Esophagus squamous epithelium (tissue), 5 donors: ENCODE measurements at places on chromosomes 13 and 19. TPM values are rescaled to one million over a fixed set of nuclear protein-coding genes. Genes with fewer than 3 reads are reported as not detected.

- no peak for DNase-seq
Measured at GRCh38 chr19:40458597-40458974, 7.0 kb downstream of the BLVRB start.

GRCh38 chr13:19782049-19782726 is 557 bp downstream of the PSPC1 start:
- no peak for DNase-seq

- no peak for DNase-seq
Measured at GRCh38 chr19:572743-573518, 535 bp downstream of the BSG start.

DNA sequence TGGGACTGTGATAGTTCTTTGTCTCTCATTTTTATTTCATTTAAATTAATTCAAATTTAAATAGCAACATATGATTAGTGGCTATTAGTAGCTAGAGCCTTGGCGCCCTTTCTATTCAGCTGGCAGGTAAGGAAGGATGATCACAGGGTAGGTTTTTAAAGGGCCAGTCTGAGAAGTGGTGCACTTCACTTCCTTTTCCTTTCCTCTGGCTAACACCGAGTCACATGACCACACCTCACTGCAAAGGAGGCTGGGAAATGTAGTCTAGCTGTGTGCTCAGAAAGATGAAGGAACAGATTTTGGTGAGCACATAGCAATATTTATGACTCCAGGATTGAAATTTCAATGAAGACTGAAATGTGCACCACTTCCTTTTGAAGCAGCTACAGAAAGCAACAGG is 128.7 kb downstream of the TSHZ3 start:
- no peak for DNase-seq

- DNase-seq, result no peak
Measured at GRCh38 chr13:110109140-110109783, 197.7 kb downstream of the COL4A1 start.

DNA sequence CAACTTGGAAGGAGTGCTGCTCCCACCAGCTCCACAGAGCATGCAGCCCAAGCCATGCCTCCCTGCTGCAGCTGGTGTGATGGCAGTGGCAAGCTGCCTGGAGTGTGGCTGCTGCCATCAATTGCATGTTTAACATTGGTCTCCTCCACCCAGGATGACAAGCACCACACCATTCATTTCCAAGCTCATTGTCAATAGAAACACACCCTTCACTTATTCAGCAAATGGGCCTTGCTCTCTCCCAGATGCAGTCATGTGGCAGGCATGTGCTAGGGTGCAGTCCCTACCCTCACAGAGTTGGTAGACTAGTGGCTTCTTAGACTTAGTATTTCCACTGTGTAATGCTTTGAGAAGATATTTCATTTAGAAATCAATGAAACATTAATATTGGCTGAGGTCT is 70.8 kb upstream of the FGF14 start:
- DNase-seq, result no peak

- DNase-seq, result no peak
Measured at GRCh38 chr13:97367016-97367822, 66.8 kb upstream of the RAP2A start.

GRCh38 chr13:76164290-76164689 is 528.2 kb downstream of the LMO7 start:
- DNase-seq, result no peak

DNA sequence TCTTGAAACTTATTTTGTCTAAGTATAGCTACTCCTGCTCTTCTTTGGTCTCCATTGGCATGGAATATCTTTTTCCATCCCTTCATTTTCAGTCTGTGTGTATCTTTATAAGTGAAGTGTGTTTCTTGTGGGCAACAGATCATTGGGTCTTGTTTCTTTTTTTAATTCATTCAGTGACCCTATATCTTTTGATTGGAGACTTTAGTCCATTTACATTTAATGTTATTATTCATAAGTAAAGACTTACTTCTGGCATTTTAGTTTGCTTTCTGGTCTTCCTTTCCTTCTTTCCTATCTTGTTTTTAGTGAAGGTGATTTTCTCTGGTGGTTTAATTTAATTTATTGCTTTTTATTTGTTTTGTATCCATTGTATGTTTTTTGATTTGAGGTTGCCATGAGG is 19.8 kb downstream of the CD70 start:
- no peak for DNase-seq

GRCh38 chr13:37087486-37087885 is 18.0 kb downstream of the CSNK1A1L start:
- no peak for DNase-seq

DNA sequence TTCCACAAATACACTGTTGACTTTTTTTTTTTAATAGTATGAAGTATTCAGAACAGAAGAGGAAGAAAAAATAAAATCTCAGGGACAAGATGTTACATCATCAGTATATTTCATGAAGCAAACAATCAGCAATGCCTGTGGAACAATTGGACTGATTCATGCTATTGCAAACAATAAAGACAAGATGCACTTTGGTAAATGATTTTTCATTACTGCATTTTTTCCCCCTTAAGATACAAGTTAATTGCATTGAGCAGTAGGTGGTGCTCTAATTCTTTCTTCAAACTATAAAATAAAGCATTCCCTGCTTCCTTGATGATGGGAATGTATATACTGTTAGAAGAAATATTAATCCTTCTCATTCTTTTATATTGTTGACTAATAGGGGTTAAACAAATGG is 17.1 kb downstream of the UCHL3 start:
- no peak for DNase-seq

GRCh38 chr13:110583178-110583865 is 21.8 kb upstream of the RAB20 start:
- DNase-seq, result no peak

DNA sequence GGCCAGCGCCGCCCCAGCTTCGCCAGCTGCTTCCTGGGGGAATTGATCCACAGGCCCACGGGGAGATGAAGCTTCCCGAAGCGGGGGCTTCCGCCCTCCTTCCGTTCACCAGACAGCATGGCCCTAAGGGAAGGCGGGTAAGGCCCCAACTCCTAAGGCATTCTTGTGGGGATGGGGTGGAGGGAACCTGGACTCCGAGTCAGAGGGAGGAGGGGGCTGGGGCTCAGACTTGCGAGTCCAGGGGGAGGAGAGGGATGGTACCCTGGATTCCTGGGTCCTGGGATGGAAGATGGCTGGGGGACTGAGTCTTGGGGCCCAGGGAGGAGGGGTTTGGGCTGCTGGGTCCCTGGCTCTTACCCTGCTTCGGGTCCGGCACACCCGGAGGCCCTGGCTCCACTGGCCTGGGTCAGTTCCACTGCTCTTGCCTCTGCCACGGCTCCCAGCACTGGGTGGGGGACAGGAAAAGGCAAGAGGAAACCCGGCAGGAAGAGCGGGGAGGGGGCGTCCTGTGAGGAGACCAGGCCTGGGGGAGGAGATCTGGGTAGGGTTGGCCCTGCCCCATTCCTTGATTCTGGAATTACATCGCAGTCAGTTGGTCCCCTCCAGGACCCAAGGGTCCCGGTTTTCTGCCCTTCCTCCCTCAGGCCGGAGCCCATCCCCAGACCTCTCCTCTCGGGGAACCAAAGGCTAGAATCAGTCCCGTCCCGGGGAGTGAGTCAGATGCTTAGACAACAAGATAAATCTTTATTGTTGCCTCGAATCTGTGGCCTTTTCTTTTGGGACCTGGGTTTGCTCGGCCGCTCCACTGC is at the start of gene RASIP1:
RASIP1 (minus strand) TSS at position 447 of the 809 bp plus-strand sequence; CDS start at position 119, 328 bp downstream.
- no peak for DNase-seq

DNA sequence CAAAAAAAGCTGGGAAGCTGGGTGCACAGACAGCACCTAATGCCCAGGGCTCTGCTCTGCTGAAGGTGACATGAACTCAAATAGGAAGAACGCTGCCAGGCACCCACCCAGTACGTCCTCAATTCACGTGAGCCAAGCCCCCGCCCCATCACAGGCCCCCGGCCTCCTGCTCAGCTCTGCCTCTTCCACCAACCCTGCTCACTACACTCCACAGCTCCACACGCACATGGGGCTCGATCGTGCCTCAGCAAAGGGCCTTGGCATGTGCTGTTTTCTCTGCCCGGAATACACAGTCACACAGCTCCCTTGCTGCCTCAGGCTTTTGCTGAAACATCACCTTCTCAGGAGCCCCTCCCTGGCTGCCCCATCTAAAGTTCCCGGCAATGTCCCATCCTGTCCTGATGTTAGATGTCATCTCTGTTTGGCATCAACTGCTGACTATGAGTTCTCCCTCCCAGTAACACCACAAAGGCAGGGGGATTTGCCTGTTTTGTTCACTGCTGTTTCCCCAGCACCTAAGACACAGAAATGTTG is 2.3 kb downstream of the ATP13A1 start:
- no peak for DNase-seq

DNA sequence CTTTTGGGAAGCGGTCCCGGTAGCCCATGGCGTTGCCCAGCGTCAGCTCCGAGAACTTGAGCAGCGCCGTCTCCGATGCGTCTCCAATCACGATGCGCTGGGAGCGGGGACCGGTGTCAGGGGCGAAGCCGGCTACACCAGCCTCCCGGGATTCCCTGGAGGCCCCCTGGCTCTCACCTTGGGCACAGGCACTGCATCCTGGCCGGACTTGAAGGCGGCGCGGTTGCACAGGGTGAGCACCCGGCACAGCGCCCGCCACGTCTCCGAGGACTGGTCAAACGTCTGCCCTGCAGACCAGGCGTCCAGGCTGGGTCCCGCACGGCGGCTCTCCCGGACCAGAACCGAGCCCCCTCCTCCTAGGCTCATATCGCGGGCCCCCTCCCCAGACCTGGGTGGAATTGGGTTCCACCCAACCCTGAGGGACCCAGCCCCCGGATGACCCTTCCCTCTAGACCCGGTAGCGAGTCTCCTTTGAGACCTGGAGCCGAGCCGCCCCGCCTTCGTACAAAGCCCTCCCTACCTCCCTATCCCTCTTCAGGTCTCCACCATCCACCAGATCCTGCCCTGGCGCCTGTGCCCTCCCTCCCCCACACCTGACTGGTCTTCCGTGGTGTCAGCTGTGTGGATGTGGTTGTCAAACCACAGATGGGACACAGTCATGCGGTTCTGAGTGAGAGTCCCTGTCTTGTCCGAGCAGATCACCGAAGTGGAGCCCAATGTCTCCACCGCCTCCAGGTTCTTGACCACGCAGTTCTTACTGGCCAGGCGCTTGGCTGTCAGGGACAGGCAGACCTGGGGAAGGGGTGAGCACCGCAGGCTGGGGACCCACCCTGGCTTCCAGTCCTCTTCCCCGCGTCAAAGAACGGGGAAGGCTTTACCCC is 4.8 kb downstream of the ATP4A start:
- no peak for DNase-seq

DNA sequence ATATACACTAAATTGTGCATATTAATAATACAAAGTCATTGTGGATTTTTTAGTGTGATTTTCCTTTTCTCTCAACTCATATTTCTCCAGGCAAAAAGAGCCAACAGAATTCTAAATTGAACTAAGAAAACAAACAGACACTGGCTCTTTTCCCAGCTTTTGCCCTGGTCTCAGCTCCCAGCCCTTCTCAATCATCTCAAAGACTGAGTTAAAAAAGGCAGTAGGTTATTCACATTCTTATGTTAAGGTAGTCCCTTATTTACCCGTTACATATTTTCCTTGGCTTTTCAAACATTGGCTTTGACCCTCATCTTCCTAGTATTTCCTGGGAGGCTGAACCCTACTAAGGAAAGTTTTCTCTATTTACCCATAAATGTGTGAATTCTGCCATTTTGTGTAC is 753.6 kb downstream of the LIG4 start:
- DNase-seq, result no peak

GRCh38 chr19:20367811-20368294 is 197.7 kb downstream of the ZNF737 start:
- no peak for DNase-seq

DNA sequence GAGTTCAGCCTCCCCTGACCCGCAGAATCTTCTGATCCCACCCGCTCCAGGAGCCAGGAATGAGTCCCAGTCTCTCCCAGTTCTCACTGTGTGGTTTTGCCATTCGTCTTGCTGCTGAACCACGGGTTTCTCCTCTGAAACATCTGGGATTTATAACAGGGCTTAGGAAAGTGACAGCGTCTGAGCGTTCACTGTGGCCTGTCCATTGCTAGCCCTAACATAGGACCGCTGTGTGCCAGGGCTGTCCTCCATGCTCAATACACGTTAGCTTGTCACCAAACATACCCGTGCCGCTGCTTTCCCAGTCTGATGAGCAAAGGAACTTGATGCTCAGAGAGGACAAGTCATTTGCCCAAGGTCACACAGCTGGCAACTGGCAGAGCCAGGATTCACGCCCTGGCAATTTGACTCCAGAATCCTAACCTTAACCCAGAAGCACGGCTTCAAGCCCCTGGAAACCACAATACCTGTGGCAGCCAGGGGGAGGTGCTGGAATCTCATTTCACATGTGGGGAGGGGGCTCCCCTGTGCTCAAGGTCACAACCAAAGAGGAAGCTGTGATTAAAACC is 1.1 kb upstream of the APOE start:
- no peak for DNase-seq

DNA sequence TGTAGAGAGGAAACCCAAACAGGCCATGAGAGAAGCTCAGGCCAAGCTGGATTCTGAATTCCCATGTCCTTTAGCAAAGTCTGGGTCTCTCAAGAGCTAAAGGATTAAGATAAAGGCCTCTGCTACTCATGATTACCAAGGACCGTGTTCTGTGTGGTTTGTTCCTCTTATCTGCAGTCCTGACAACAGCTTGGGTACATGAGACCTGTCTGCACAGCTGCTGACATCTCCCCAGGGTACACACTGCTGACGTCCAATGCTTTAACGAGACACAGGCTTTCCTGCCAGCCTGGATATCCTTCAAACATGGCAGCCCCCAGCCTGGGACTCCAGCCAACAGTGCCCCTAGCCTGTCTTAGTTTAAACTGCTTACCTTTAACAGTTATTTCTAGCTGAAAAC is 211.0 kb downstream of the SLC7A1 start:
- no peak for DNase-seq

DNA sequence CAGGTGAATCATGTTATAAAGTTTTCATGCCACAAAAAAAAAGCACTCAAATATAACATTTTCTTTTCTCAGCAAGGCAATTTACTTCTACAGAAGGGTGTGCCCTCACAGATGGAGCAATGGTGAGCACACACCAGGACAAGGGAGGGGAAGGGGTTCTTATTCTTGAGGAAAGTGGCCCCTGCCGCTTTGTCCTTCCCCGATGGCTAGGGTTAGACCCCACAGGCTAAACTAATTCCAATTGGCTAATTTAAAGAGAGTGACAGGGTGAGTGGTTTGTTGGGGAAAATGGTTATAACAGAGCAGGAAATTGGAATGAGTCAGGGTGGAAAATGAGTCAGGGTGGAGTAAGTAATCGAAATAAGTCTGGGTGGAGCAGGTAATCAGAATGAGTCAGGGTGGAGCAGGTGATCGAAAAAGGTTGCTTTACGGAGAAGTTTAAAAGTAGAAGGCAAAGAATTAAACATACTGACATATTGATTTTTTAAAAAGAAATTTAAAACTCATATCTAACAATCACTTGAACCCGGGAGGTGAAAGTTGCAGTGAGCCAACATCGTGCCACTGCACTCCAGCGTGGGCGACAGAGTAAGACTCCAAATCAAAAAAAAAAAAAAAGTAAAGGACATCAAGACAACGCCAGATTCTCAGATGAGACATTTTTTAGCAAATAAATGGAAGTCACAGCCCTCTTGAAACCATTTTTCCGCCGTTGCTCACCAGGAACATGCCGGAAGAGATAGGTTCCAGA is 813 bp downstream of the ZNF562 start:
- DNase-seq, result no peak

ZNF700 gene
- total RNA-seq, result 13.9 TPM

ZNF534 gene
- total RNA-seq, result not detected

TNFRSF19 gene
- 8.3 TPM for total RNA-seq

IL17D gene
- total RNA-seq, result not detected

CDC37 gene
- total RNA-seq, result 128 TPM

PSG3 gene
- total RNA-seq, result not detected

ZNF221 gene
- total RNA-seq, result 1.4 TPM

NEK5 gene
- 0.18 TPM for total RNA-seq

MEIOSIN gene
- total RNA-seq, result not detected

LAIR1 gene
- 10.9 TPM for total RNA-seq

LGALS4 gene
- total RNA-seq, result not detected

NAPSA gene
- not detected for total RNA-seq
